ENCODE measurements at places on chromosomes 4 and X.

GRCh38 chrX:24023972-24024669 is 2.9 kb downstream of the KLHL15 start:
- H3K27me3 ChIP-seq, result no peaks in the 10 kb centered on the region
- H3K4me3 ChIP-seq, result peak overlapping the region; percentile 77
- peak overlapping the region; percentile 95 for H3K27ac ChIP-seq

DNA sequence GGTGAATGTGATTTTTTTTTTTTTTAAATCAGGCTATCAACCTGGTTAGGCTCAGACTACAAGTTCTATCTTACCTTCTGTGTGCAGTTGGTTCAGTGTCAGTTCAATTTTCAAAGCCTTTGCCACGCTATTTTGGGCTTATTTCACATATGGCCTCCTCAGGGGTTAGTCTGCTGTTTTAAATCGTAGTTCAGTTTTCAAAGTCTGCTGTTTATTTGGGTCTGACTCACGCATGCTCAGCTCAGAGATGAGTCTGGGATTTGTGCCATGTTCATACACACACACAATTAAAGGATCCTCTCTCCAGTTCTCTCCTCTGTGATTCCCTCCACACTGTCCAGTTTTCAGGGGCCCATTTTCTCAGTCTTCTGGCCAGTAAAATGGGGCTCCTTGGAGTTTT is 32.3 kb upstream of the ZFX start:
- no peaks in the 10 kb centered on the region for H3K36me3 ChIP-seq
- no peaks in the 10 kb centered on the region for H3K4me1 ChIP-seq
- H3K4me3 ChIP-seq, result no peak overlapping the region
- no peaks in the 10 kb centered on the region for H3K27me3 ChIP-seq
- no peak for DNase-seq
- H3K27ac ChIP-seq, result no peak overlapping the region

DNA sequence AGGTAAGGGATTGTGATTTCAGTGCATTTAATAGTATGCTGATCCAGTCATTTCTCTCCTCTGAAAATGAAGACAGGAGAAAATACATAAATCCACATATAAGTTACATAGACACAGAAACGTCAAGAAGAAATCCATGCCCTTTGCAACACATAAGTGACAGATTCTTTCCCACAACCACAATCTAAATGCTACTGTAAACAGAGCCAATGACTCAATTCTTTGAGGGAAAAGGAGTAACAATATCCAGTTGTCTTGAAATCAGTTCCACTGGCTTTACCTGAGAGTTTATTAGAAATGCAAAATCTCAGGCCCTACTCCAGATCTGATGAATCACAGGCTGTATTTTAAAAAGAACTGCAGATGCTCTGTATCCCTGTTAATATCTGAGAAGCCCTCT is 66.4 kb downstream of the ARAP2 start:
- peaks cover 8% of the 10 kb centered on the region for H3K4me1 ChIP-seq
- no peak for DNase-seq
- H3K27ac ChIP-seq, result no peak overlapping the region
- peaks cover 6% of the 10 kb centered on the region for H3K36me3 ChIP-seq

DNA sequence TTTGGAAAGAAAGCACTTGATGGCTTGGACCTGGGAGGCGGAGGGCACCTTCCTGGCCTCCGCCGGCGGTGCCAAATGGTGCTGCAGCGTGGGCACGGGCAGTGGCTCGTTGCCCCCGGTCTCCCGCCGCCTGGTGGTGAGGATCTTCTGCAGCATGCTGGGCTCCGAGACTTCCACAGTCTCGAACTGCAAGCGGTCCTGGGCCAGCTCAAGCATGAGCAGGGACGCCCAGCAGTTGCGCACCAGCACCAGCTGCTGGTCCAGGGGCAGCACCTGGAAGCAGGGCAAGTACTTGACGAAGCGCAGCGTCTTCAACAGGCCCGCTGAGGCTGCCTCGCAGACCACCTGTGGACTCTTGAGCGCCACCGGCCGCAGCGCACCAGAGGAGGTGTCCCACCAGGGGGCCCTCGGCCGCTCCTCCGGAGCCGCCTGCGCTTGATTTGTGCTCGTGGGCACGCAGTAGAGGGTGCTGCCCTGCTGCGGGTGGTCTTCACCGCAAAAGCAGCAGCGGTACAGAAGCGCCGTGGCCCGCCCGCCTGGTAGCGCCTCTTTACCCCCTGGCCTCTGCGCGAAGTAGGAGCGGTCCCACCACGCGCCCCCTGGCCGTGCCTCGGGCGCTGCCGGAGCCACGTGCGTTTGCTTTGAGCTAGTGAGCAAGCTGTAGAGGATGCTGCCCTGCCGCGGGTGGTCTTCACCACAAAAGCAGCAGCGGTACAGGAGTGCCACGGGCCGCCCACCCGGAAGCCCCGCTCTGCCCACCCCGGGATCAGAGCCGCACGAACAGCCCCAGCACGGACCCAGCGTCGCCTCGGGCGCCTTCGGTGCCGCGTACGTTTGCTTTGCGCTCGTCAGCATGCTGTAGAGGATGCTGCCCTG is 689 bp downstream of the NR0B1 start:
- peaks cover 15% of the 10 kb centered on the region for H3K4me1 ChIP-seq
- peak; percentile 44 for DNase-seq
- no peak overlapping the region for H3K27ac ChIP-seq
- no peak overlapping the region for H3K4me3 ChIP-seq

- H3K36me3 ChIP-seq, result no peaks in the 10 kb centered on the region
- no peaks in the 10 kb centered on the region for H3K27me3 ChIP-seq
- DNase-seq, result no peak
- H3K27ac ChIP-seq, result no peak overlapping the region
- no peaks in the 10 kb centered on the region for H3K4me1 ChIP-seq
These were observed 27.5 kb downstream of the CASK start for GRCh38 chrX:41895826-41896225.

- DNase-seq, result no peak
- H3K27me3 ChIP-seq, result no peaks in the 10 kb centered on the region
- H3K4me3 ChIP-seq, result no peak overlapping the region
- no peaks in the 10 kb centered on the region for H3K4me1 ChIP-seq
- H3K27ac ChIP-seq, result no peak overlapping the region
These were observed 46.8 kb downstream of the MAMLD1 start for GRCh38 chrX:150409964-150410363.

DNA sequence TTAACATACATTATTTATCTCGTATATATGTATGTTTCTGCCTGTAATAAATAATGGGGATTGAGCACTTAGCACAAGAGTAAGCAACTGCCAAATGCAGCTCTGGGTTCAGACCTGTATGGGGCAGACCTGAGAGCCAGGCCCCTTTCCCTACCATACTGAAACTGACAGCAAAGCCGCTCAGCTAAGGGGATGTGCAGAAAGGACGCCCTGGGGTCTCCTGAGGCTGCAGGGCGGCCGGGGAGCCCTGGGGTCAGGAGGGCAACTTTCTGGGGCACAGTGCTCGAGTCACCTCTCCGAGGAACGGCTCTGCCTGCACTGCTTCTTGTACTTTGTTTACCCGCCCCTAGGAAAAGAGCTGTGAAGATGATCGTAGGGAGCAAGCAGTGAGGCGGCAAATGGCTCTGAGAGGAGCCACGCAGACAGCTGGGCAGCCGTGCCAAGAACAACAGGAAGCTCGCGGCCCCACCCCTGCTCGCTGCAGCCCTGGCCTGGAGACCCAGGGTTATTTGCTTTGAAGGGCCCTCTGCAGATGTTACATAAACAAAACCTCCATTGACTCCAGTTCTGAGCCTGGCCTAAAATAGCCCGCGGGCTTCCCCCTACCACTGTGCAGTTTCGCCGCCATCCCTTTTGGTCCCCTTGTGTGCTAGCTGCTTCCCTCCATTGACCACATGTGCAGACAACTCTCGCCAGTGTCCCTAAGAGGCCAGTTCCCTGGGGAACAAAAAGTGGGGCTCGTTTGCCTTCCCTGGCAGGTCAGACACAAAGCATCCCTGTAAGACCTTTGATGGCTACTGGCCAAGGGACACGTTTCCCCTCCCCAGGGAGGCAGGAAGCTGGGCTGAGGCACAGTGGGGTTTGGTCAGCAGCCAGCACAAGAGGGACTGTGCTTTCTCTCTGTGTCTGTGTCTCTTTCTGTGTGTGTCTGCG is 111.3 kb upstream of the LNX1 start:
- H3K4me3 ChIP-seq, result peak overlapping the region; percentile 24
- H3K27me3 ChIP-seq, result no peaks in the 10 kb centered on the region
- peaks cover 27% of the 10 kb centered on the region for H3K4me1 ChIP-seq
- peak overlapping the region; percentile 77 for H3K27ac ChIP-seq

DNA sequence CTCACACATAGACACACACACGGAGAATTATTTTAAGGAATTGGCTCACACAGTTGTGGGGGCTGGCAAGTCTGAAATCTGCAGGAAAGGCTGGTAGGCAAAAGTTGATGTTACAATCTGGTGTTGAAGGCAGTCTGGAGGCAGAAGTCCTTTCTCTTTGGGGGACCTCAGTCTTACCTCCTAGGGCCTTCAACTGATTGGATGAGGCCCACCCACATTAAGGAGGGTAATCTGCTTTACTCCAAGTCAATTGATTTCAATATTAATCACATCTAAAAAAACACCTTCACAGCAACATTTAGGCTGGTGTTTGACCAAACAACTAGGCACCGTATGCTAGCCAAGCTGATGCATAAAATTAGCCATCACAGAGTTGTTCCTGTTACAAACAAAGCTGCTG is 10.7 kb downstream of the MGST2 start:
- H3K4me3 ChIP-seq, result no peak overlapping the region
- no peak overlapping the region for H3K27ac ChIP-seq
- H3K27me3 ChIP-seq, result no peaks in the 10 kb centered on the region
- H3K4me1 ChIP-seq, result no peaks in the 10 kb centered on the region
- DNase-seq, result no peak
- peaks cover 55% of the 10 kb centered on the region for H3K36me3 ChIP-seq

DNA sequence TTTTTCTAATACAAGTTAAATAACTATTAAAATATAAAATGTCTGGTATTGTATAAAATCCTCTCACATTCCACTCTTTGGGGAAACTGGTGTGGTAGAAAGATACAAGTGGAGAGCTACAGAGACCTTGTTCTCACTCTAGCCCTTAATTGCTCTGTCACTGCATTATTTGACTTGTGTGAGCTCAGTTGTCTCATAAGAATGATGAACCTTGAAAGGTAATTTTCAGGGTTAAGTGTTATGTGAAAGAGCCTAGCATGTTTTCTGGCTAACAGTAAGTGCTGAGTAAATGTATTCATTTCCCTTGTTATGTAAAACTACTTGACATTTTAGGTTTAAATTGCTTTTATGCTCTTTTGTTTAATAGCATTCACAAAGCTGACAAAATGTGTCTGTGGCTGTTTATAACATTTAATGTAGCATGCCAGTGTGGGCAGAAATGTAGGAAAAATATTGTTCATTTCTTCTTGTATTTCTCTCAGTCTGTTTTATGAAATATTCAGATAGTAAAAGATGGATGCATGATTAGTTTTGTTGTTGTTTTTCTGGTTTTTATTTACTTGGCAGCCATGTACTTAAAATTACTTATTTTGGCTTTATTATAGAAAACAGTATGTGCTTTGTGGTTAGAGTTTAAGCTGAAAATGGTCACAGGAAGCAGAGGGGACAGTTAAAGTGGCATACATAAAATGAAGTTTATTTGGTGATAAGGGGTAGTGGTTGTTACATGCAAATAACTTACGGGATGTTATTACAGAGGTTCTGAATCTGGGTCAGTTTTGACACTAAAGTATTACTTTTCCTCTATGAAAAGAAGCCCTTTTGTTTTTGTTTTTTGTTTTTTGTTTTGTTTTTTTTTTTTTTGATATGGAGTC is 29.2 kb downstream of the SLAIN2 start:
- H3K27me3 ChIP-seq, result no peaks in the 10 kb centered on the region
- H3K4me1 ChIP-seq, result peaks cover 8% of the 10 kb centered on the region
- no peak overlapping the region for H3K4me3 ChIP-seq
- H3K27ac ChIP-seq, result no peak overlapping the region

- no peak overlapping the region for H3K4me3 ChIP-seq
- no peaks in the 10 kb centered on the region for H3K36me3 ChIP-seq
- no peaks in the 10 kb centered on the region for H3K4me1 ChIP-seq
- no peak for DNase-seq
These were observed 57.1 kb upstream of the GUCY1A1 start for GRCh38 chr4:155609455-155610059.

GRCh38 chr4:74375824-74376426 is 11.0 kb downstream of the EREG start:
- no peaks in the 10 kb centered on the region for H3K27me3 ChIP-seq
- peak overlapping the region; percentile 61 for H3K27ac ChIP-seq
- H3K36me3 ChIP-seq, result no peaks in the 10 kb centered on the region
- H3K4me1 ChIP-seq, result no peaks in the 10 kb centered on the region

DNA sequence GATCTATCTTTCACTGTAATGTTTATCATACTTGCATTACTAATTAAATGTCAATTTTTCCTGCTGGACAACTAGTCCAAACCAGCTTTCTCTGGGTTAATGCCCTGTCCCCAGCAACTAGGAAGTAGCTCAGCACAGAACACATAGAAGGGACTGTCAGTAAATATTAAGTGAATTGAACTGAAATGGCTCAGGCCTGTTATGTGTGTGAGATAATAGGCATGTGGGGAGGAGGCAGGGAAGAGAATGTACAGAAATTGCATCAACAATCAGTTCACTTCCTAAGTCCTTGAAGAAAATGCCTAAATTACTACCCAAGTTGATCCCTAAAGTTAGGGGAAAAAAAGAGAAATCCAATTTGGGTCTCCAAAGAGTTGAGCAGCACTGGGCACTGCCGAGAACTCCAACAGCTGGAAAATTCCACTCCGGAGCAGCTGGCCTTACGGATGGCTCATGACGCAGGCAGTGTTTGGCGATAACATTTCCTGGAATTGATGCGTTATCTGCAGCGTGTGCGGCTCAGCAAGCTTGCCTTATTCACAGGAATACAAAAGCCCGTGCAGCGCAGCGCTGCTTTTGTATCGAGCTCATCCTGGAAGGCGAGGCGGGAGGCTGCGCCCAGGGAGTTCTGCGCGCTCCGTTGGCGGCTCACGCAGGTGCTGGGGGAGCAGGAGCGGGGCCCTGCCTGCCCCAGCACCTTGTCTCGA is 297.3 kb upstream of the LCORL start:
- H3K27me3 ChIP-seq, result no peaks in the 10 kb centered on the region
- H3K27ac ChIP-seq, result no peak overlapping the region
- H3K36me3 ChIP-seq, result no peaks in the 10 kb centered on the region
- DNase-seq, result peak; percentile 82
- no peak overlapping the region for H3K4me3 ChIP-seq

GRCh38 chr4:13171292-13172057 is 312.7 kb downstream of the RAB28 start:
- no peaks in the 10 kb centered on the region for H3K27me3 ChIP-seq
- H3K36me3 ChIP-seq, result no peaks in the 10 kb centered on the region

GRCh38 chrX:9133426-9133825 is 99.5 kb upstream of the FAM9B start:
- H3K27me3 ChIP-seq, result no peaks in the 10 kb centered on the region
- no peaks in the 10 kb centered on the region for H3K4me1 ChIP-seq
- H3K36me3 ChIP-seq, result no peaks in the 10 kb centered on the region
- H3K27ac ChIP-seq, result no peak overlapping the region

GRCh38 chr4:128908735-128909134 is 99.2 kb downstream of the JADE1 start:
- DNase-seq, result no peak
- no peaks in the 10 kb centered on the region for H3K27me3 ChIP-seq
- H3K4me1 ChIP-seq, result no peaks in the 10 kb centered on the region
- no peaks in the 10 kb centered on the region for H3K36me3 ChIP-seq
- no peak overlapping the region for H3K27ac ChIP-seq
- H3K4me3 ChIP-seq, result no peak overlapping the region

- H3K36me3 ChIP-seq, result no peaks in the 10 kb centered on the region
- H3K4me3 ChIP-seq, result peak overlapping the region; percentile 55
- DNase-seq, result peak; percentile 75
- peak overlapping the region; percentile 95 for H3K27ac ChIP-seq
- H3K27me3 ChIP-seq, result peaks cover 16% of the 10 kb centered on the region
These were observed 946 bp downstream of the ANXA3 start for GRCh38 chr4:78552389-78553042.

Data from stomach (tissue), 19 donors.